BJ (cell line): ENCODE measurements at places on chromosomes 5 and 9.

- peak; percentile 56 for DNase-seq
These were observed 27.7 kb upstream of the GAS1 start for GRCh38 chr9:86975036-86975435.

DNA sequence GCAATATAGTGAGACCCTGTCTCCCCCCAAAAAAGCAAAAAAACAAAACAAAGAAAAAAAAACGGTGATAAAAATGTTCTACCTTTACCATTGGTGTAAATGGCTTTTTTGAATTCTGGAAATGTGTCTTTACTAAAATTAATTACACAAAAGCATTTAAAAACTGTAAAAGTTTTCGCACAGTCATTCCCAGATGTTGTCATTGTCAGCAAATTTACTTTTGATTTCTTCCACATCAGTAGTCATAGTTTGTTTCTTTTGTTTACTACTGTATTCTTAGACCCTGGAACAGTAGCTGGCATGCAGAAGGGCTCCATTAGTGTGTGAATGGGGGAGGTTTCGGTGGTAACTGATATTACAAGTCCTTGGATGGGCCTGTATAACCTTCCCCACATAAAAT lies 39.5 kb downstream of the CCDC171 start:
- DNase-seq: no peak

GRCh38 chr5:37615184-37615583 lies 224.7 kb downstream of the GDNF start:
- DNase-seq: peak; percentile 88

- no peak for DNase-seq
These were observed 8.8 kb upstream of the NEK6 start for GRCh38 chr9:124248960-124249359.

- no peak for DNase-seq
These were observed 1.0 kb downstream of the FOXE1 start for GRCh38 chr9:97853844-97854695.

DNA sequence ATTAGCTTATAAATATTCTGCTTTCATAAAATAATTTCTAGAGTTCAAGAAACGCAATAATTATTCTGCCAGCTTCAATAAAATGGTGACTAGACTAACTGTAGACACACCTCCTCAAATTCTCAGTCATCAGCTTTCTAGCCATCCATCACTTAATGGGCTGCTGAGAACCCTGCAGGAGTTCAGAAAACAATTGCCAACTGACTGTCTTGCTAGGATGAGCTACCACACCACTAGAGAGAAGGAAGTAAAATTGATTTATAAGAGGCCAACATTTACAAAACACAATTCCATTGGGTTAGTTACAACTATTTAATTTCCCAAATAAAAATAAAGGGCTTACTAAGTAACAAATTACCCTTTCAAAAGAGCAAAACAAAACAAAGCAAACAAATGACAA lies 126.5 kb upstream of the PAPPA start:
- no peak for DNase-seq

DNA sequence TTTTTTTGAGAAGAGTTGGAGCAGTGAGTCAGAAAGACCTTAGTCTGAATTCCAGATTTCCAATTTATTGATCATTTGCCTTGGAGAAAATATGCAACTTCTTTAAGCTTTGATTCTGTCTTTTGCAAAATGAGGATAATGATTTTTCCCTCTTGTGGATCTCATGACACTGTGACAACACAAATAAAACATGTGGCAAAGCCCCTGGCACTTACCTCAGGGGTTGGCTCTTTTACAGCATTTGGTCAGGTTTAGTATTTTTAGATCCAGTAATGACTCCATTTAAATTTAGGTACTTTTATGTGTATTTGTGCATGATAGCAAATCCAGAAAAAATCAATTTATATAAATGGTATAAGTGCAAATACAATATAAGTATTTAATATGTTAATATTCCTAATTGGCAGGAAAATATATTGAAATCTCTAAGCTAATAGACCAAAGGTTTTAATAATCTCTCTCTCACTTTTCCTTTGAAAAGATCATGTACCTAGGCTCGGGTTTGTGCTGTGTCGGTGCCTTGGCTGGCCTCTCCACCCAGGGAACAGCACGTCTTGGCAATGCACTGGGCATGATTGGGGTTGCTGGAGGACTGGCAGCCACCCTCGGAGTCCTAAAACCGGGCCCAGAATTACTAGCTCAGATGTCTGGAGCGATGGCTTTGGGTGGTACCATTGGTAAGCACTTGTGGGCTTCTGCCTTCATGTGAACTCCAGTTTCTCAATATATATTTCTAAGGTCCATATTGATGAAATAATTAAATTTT lies 49.7 kb downstream of the NNT start:
- no peak for DNase-seq

GRCh38 chr9:89564346-89564878 lies 40.4 kb upstream of the GADD45G start:
- DNase-seq: no peak

- no peak for DNase-seq
These were observed 69.3 kb upstream of the MOCS2 start for GRCh38 chr5:53178830-53179229.

DNA sequence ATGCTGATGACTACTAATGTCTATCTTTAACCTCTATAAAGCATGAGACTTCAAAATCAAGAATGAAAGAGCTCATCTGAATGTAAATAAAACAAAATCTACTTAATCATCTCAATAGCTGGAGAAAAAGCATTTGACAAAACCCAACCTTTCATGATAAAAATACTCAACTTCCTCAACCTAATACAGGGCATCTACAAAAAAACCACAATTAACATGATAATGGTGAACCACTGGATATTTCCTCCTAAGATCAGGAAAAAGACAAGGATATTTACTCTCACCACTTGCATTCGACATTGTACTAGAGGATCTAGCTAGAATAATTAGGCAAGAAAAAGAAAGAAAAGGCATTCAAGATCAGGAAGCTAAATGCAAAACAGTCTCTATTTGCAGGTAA lies 49.3 kb downstream of the FAM169A start:
- no peak for DNase-seq
